ENCODE measurements at places on chromosomes 5 and 9.

DNA sequence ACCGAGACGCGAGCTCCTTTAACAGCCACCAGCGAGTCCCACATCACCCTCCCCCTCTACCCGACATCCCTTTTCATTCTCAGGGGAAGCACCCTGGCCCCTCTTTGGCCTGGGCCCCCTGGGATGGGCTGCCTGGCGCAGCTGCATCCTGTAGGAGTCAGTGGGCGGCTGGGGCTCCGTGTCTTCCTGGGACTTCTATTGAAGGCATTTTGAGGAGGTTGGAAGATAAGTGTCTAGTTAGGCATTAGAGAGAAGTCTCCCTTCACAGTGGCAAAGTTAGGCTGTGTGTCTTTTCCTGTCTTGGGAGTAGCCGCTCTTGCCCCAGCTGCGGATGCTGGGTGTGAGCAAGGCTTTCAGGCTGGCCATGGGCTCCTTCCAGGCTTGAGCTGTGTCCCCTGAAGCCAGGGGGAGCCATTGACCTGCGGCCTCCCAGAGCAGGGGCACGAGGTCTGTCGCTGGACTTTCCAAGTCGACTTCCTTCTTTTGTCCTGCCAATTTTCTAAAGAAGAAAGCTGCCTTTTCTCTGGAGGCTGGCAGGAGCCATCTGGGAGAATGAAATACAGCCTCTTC is 18.6 kb upstream of the NKD2 start:
- no peak for DNase-seq

DNA sequence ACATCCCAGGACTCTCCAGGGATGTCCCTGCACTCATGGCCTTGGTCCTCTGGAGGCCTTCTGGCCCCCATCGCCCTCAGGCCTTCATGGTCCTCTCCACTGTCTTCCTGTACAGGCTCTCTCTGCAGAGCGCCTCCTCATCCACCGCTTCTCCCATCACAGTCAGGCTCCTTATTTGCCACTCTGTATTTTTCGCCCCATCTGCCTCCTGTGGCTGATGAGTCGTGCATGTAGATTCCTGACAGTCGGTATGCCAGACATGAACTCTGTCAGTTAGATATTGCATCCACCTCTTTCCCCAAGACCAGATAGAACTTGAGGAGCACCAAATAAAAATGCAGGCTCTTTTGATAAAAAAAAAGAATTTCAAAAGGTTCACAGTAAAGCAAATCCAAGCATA is 362.8 kb downstream of the IRX1 start:
- DNase-seq: no peak

- DNase-seq: no peak
Measured at GRCh38 chr5:32709750-32710549, 1.2 kb upstream of the NPR3 start.

DNA sequence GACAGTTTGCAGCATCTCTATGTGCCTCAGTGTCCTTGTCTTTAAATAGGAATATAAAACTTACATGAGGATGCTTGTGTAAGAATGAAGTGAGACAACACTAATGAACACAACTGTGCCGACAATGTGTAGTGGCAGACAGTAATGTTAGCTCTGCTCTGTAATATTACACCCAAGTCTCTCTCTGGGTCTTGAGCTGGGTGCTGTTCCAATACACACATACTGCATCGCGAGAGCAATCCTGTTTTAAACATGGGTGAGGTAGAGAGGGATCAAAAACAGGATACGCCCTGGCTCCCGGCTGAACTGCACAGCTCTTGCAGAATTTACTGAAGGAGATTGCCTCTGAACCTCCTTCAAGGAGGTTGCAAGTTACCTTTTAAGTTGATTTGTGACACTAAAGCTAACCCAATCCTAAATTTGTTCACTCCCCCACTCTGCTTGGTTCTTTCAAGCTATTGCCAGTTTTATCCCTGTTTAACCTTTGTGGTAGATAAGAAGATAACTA is 155.2 kb upstream of the ISL1 start:
- DNase-seq: no peak

- DNase-seq: no peak
Measured at GRCh38 chr9:86389628-86390027, 35.4 kb upstream of the TUT7 start.

GRCh38 chr9:89579741-89580385 is 24.9 kb upstream of the GADD45G start:
- DNase-seq: no peak

GRCh38 chr9:70054521-70054920 is 10.9 kb downstream of the MAMDC2 start:
- no peak for DNase-seq

DNA sequence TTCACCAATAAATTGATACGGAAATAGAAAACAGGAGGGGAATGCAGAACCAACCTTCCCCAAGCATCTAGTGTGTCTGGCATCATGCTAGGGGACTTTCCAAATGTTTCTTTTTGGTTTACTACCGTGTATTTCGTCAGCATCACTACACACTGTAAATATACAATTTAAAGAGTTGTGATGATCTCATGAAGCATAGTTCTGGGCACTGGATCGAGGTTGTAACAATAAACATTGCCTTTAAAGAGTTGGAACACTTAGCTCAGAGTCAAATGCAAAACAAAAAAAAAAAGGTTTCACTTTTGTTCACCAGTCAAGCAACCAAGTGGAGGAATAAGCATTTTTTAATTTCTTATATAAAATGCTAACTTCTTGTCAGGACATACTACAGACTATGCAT is 2.9 kb upstream of the SCAI start:
- no peak for DNase-seq

DNA sequence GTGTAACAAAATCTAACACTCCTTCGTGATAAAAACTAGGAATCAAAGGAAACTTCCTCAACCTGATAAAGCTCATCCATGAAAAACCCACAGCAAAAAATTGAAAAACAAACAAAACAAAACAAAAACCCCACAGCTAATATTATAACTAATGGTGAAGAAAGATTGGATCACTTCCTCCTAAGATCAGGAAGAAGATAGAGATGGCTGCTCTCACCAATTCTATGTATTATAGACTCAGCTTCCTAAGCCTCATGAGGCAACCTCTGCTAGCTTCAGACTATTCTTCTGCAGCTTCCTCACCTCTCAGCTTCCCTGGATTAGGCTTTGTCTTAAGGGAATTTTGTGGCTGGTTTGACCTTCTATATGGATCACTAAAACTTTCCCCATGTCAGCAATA is 40.1 kb downstream of the PHAX start:
- DNase-seq: no peak

All from NCI-H1436 (cell line).